ENCODE measurements at places on chromosomes 13 and 19.

DNA sequence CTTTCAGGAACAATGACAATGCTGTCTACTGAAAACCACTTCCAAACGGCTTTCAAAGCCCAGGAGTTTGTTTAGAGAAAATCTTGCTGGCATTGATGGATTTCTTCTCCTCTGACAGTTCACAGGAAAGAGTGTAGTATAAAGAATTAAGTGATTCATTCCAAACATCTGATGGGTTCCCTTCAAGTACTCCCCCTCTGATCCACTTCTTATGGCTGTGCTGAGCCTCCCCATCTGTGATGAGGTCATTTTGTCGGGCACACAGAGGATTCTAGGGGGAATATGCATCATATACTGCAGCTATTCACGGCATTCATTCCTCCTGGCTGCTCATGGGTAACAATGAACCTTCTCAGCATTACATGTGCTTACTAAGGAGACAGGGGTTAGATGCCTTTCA lies 107.9 kb downstream of the RGCC start:
- DNase-seq = no peak

DNA sequence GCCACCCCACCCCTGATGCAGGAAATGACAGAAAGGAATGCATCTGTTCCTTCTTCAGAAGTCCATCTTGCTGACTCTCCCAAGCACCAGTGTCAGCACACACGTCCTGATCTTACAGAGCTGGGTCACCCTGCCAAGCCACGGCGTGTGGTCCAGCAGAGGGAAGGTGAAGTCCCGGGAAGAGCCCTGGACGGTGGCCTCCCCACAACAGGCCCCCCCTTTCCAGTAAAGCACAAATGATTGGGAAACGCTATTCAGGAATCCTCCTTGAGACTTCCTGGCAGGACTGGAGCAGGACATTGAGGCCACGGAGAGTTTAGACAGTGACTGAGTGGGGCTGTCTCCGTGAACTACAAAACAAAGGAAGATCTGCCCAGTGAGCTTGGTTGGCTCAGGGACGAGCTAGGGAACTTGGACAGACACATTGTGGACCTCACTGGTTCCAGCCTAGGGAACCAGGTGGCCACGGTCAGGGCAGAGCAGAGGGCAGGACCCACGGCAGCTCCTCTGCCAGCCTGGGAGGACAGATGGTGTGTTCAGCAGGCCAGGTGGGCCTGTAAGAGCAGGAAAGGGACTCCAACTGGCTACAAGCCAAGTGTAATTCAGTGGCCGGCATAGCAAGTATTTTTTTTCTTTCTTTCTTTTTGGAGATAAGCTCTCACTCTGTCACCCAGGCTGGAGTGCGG lies 41.7 kb downstream of the ELL start:
- no peak for DNase-seq

DNA sequence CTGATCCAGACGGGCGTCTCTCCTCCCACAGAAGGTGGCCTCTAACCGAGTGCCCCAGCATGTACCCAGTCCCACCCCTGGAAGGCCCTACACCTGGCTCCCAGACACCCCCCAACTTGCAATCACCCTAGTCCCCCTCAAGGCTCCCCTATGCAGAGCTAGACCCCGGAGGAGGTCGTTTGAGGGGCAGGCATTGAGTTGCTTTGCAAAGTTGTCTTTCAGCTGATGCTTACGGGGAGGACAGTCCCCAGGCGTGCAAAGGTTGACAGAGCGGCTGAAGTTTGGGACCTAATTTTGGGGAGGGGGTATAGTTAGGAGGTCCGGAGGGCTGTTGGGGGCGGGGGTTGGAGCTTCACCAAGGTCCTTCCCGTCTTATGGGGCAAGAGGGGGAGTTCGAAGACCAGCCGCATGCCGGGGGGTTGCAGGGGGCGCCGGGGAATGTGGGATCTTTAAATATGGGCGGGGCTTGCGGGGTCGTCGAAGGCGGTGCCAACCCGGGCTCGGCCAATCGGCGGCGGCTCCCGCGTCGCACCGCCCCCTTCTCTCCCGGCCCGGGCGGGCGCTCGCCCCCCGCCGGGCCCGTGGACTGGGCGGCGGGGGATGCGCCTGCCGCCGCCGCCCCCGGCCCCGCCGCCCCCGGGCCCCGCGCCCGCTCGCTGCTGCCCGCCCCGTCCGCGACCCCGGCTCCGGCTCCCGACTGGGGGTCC lies at the start of gene KCNN1:
Gene KCNN1, plus strand, starts transcription at position 558 of the 707 bp plus-strand sequence. CDS start 6,782 bp downstream, outside the sequence.
- DNase-seq = no peak

- DNase-seq = no peak
Observed at GRCh38 chr19:31144075-31144870, 205.0 kb downstream of the TSHZ3 start.

GRCh38 chr13:95426631-95427030 lies 125.4 kb upstream of the ABCC4 start:
- DNase-seq = no peak

DNA sequence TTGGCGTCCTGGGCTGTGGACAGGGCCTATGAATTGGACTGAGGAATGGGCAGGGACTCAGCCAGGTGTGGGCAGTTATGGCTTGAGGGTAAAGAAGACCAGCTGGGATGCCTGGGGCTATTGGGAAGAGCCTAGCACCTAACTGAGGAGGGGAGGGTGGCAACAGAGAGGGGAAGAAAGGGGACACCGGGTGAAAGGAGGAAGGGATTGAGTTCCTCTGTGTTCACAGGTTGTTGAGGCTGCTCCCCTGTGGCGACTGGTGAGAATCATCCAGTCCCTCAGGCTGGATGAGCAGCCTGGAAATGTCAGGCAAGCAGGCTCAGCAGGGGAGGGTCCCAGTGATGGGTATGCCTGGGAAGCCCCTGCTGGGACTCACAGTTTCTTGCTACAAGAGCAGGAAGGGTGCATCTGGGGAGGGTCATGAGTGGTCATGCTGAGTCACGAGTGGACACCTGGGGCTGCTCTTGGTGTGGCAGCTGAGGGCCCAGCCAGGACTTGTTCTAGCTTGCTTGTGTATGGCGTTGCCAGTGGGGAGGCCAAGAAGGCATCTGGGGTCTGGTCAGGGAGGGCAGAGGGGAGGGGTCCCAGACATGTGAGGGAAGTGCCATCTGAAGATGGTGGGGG lies 1.4 kb downstream of the ZNF324 start:
- no peak for DNase-seq

- no peak for DNase-seq
Observed at GRCh38 chr19:52786078-52786463, 520 bp downstream of the ZNF600 start.

DNA sequence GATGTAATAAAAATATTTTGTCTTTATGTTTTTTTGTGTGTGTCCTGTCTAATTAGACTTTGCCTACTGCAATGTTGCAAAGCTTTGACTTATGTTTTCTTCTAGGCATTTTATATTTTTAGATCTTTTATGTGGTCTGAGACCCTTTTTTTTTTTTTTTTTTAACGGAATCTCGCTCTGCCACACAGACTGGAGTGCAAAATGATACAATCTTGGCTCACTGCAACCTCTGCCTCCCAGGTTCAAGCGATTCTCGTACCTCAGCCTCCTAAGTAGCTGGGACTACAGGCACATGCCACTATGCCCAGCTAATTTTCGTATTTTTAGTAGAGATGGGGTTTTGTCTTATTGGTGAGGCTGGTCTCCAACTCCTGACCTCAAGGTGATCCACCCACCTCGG lies 8.5 kb upstream of the ZNF304 start:
- DNase-seq = no peak

- no peak for DNase-seq
Observed at GRCh38 chr19:28313633-28314032, 899.3 kb downstream of the UQCRFS1 start.

DNA sequence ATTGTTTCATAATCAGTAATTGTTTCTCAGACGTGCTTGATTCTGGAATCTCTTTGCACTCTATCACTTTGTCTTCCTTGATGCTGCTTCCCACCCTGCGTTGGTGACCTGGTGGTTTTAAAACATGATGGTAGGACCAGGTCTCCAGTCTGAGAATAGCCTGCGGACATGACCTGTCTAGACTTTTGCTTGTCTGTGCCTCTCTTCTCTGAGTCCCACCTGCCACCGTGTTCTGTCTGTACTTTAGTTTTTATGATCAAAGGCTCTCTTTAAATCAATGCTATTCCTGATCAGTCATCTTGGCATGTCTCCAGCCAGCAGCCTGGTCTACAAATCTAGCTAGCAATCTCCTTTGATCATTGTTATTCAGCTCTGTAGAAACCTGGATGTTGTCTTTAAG lies 933.9 kb downstream of the DIAPH3 start:
- no peak for DNase-seq

- DNase-seq = no peak
Observed at GRCh38 chr13:96373597-96373996, 283.7 kb downstream of the HS6ST3 start.

- DNase-seq = no peak
Observed at GRCh38 chr19:13726323-13726722, 38.0 kb upstream of the MRI1 start.

- no peak for DNase-seq
Observed at GRCh38 chr13:102128216-102128810, 273.5 kb downstream of the FGF14 start.

GRCh38 chr19:5091018-5091683 lies 122.2 kb downstream of the KDM4B start:
- DNase-seq = no peak

- no peak for DNase-seq
Observed at GRCh38 chr13:31638577-31638976, 100.7 kb upstream of the RXFP2 start.

DNA sequence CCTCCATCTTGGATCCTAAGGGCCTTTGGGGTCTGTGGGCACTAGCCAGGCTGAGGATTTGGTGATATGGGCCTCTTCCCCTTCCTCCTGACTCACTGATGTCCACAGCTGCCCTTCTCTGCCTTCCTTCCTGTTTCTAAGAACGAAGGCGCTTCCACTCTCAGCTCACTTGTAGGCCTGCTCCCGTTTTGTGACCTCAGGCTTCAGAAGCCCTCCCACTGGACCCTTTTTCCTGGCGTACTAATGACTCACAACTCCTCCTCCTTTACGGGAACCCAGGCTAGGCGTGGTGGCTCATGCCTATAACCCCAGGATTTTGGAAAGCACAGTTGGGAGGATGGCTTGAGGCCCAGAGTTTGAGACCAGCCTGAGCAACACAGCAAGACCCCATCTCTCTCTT lies 55.6 kb downstream of the TMED1 start:
- DNase-seq = no peak

GRCh38 chr13:50711131-50711815 lies 132.2 kb downstream of the DLEU7 start:
- DNase-seq = no peak

DNA sequence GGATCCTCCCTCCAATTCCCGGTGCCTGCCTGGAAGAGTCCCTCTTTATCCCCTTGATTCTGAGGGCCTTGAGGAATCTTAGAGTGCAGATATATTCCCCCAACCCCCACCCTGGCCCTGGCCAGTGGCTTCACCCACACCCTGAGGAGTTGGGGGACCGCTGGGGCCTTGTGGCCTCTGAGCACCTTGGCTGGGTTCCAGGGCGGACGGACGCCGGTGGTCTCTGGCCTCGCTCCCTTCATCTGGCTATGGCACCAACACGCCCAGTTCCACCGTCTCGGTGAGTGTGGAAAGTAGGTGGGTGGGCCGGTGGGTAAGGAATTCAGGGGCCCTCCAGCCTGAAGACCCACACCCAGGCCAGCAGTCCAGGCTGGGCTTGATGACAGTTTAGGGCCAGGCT lies 5.0 kb downstream of the MAST1 start:
- no peak for DNase-seq

DNA sequence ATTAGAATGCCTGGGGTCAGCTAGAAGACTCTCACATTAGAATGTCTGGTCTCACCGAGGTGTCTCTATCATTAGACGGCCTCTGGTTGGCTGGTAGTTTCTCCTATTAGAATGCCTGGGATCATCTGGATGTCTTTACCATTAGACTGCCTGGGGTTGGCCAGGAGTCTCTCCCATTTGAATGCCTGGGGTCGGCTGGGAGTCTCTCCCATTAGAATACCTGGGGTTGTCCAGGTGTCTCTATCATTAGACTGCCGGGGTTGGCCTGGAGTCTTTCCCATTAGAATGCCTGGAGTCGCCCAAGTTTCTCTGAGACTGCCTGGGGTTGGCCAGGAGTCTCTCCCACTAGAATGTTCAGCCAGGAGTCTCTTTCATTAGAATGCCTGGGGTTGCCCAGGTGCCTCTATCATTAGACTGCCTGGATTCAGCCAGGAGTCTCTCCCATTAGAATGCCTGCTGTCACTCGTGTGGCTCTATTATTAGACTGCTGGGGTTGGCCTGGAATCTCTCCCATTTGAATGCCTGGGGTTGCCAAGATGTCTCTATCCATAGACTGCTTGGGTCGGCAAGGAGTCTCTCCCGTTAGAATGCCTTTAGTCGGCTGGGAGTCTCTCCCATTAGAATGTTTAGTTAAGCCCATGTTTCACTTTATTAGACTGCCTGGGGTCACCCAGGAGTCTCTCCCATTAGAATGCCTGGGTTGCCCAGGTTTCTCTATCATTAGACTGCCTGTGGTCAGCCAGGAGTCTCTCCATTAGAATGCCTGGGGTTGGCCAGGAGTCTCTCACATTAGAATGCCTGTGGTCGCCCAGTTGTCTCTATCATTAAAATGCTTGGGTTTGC lies 1467.8 kb downstream of the UQCRFS1 start:
- no peak for DNase-seq

- DNase-seq = no peak
Observed at GRCh38 chr13:98651744-98652143, 74.8 kb upstream of the STK24 start.

- no peak for DNase-seq
Observed at GRCh38 chr13:32910530-32910929, 105.7 kb upstream of the KL start.

DNA sequence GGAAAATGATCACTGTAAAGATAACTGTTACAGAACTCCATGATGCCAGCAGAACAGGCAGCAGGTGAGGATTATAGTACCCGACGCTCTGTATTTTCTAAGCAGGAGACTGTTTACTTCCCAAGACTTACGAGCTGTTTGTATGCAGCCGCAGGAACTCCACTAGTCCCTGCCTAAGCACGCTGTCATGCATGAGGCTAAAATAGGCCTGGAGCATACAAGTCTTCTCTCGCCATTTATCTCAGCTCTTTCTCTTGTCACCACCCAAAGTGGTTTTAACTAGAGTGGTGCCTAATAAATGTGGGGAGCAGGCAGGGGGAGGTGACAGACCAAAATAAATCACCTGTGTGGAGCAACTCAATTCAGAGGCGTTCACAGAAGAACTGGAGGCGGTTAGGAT lies 175.8 kb downstream of the TDRD3 start:
- DNase-seq = no peak

DNA sequence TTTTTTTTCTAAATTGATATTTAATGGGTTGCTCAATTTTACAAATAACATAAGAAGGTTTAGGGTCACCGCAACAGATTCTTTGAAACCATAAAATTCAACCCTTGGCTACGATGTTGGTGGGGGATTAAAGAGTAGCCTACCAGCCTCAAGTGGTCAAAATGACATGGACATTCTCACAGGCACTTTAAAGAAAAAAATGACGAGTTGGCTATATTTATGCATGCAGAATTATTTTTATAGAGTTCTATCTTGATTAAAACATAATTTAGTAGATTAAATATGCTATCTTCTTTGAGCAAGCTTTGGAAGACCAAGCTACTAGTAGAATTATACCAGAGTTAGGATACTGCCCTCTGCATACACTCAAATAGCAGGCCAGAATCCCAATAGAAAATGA lies 293.0 kb downstream of the DCT start:
- DNase-seq = no peak

- DNase-seq = no peak
Observed at GRCh38 chr19:55459950-55460657, 1.3 kb downstream of the ISOC2 start.

GRCh38 chr13:99278200-99278599 lies 20.0 kb upstream of the GPR18 start:
- no peak for DNase-seq

GRCh38 chr19:45215391-45216191 lies 29.6 kb downstream of the EXOC3L2 start:
- DNase-seq = no peak

Data from stimulated activated CD4-positive, alpha-beta T cell treated with anti-CD3 and anti-CD28 coated beads, Interleukin-4, amount 100 ng/mL, for 24 hours (primary cell).